ENCODE measurements at places on chromosomes 7 and 10. TPM values are rescaled to one million over a fixed set of nuclear protein-coding genes. Genes with fewer than 3 reads are reported as not detected.

DNA sequence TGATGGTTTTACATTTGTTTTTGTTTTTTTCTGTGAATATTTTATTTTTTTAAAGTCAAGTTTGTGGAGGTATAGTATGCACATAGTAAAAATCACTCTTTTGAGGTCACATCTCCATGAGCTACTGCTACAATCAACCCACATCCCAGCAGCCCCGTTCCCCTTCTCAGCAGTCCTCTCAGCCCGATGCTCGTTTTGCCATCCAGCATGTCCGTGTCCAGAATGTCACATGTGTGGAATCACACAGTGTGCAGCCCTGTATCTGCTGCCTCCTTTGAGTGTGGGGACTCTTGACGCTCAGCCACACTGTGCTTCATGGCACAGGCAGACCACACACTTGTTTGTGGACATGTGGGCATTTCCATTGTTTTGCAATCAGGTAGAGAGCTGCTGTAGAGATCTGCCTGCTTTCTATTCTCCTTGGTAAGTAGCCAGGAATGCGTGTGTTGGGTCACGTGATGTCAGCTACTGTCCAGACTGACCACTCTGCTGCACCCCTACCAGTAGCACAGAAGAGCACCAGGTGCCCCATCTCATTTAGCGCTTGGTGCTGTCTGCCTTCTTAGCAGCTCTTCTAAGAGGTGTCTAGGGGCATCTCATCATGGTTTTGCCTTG, 71.6 kb upstream of the CAMK2B start:
- no peak for DNase-seq

DNA sequence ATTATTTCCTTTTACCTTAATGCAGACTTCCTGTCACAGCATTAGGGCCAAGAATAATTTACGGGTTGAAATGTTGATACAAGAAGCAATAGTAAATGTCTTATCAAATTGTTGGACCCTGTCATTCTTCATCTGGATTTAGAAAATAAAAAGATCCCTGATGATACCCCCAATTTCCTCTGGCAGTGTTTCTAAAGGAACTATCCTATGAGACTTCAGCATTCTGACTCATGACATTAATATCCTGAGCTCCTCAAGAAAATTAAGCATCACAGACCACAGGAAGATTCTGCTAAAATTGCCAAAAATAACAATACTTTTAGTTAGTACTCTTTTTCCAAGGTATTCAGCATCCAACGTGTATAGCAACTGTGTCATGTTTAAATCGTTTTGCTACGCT, 490.5 kb upstream of the ANKRD30A start:
- no peak for DNase-seq

GRCh38 chr10:35339942-35340341, 3.6 kb downstream of the CCNY start:
- DNase-seq: no peak

Gene NEUROD6
- total RNA-seq: not detected

Gene GCK
- not detected for total RNA-seq

Data from OCI-LY7 (cell line).